ENCODE measurements at places on chromosomes 2 and 18. TPM values are rescaled to one million over a fixed set of nuclear protein-coding genes. Genes with fewer than 3 reads are reported as not detected.

SCRN3 gene
- 24.2 TPM for total RNA-seq

HPCAL1 gene
- total RNA-seq = 158 TPM

TGFA gene
- total RNA-seq = 25.8 TPM

SAG gene
- total RNA-seq = not detected

GRCh38 chr2:151959238-151959637, 131.0 kb upstream of the ARL5A start:
- no peak for DNase-seq

- no peak for DNase-seq
Measured at GRCh38 chr2:202147775-202148174, 74.7 kb downstream of the KIAA2012 start.

QPCT gene
- total RNA-seq = 0.26 TPM

ADRA2B gene
- total RNA-seq = not detected

USP14 gene
- 30.6 TPM for total RNA-seq

DYNC2LI1 gene
- 4.8 TPM for total RNA-seq

GRCh38 chr2:16069933-16070647, 129.7 kb downstream of the MYCN start:
- no peak for DNase-seq

CCDC68 gene
- total RNA-seq = 0.08 TPM

SGO2 gene
- 14.3 TPM for total RNA-seq

CACNB4 gene
- 0.29 TPM for total RNA-seq

DNA sequence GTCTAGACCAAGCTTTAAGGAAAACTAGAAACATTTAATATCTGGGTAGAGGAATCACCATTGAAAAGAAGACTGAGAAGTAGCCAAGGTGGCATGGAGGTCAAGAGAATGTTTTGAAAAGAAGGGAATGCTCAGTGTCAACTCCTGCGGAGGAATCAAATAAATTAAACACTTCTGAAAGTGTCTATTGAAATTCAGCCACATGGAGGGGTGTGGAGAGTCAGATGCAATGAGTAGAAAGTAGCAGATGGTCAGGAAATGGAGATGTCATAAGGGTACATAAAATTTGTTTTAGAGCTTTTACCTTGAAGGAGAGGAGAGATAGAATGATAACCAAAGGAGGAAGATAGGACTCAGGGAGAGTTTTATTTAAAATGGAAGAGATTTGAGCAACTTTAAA, 35.1 kb downstream of the NLRC4 start:
- DNase-seq = no peak

- DNase-seq = peak; percentile 43
Measured at GRCh38 chr18:3262234-3263131, 550 bp downstream of the MYL12B start.

- DNase-seq = no peak
Measured at GRCh38 chr2:71477231-71477691, 23.9 kb downstream of the DYSF start.

DNA sequence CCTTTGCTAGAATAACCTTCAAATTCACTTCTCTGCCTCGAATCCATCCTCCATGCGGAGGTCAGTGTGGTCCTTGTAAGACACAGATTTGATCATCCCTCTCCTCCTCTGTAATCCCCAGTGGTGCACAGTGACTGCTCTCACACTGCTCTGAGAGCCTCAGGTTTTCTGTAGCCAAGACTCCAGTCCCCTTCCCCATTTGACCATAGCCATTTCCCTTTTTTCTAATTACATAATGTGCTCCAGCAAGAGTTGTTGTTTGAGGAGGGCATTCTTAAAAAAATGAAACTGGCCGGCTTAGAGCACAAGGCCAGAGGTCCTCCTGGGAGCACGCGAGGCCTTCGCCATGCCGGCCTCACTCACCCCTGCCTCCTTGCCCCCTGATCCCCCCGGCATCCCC, 34.7 kb upstream of the LPIN1 start:
- no peak for DNase-seq

RESP18 gene
- total RNA-seq = not detected

GRCh38 chr2:222424276-222424728, at the start of gene SGPP2:
Gene SGPP2 (plus strand): TSS chr2:222424543. CDS start chr2:222424603, 60 bp downstream.
- DNase-seq = no peak

GRCh38 chr2:84894758-84895520, 10.5 kb upstream of the TMSB10 start:
- DNase-seq = peak; percentile 70

AMER3 gene
- not detected for total RNA-seq
